ENCODE measurements at places on chromosomes 11 and 22.

- DNase-seq = no peak
Measured at GRCh38 chr11:74019860-74020259, 11.0 kb upstream of the UCP3 start.

DNA sequence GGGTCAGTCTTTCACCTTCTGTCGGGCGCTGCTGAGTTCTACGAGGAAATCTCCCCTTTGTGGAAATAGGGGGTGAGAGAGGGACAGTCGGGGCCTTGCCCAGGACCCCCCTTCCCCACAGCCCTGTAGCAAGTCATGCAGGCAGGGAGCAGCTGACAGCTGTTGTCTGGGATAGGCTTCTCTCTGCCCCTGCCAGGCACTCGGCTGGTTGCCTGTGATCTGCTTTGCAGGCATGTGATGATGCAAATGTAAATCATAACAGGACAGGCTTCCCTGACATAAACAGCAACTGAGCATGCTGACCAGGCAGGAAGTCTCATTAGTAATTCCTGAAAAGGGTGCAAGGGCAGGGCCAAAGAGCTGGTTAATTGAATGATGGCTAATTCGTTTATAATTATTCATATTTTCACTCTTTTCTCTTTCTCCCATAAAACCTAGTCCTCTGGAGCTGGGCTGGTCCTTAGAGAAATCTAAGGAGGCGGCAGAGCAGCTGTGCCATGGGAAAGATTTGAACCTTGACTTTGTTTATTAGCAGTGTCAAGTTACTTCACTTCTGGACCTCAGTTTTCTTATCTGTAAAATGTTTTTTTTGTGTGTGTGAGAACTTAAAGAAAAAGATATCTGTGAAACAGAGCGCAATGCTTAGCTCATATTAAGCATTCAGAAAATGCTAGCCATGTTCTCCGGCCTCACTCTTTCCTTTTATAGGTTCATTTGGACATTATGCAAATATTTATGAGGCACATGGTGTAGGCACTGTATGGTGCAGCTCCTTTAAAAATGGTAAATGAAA, 129.7 kb downstream of the LDLRAD3 start:
- DNase-seq = no peak

GRCh38 chr11:77710358-77710757, 72.8 kb upstream of the CLNS1A start:
- DNase-seq = no peak

DNA sequence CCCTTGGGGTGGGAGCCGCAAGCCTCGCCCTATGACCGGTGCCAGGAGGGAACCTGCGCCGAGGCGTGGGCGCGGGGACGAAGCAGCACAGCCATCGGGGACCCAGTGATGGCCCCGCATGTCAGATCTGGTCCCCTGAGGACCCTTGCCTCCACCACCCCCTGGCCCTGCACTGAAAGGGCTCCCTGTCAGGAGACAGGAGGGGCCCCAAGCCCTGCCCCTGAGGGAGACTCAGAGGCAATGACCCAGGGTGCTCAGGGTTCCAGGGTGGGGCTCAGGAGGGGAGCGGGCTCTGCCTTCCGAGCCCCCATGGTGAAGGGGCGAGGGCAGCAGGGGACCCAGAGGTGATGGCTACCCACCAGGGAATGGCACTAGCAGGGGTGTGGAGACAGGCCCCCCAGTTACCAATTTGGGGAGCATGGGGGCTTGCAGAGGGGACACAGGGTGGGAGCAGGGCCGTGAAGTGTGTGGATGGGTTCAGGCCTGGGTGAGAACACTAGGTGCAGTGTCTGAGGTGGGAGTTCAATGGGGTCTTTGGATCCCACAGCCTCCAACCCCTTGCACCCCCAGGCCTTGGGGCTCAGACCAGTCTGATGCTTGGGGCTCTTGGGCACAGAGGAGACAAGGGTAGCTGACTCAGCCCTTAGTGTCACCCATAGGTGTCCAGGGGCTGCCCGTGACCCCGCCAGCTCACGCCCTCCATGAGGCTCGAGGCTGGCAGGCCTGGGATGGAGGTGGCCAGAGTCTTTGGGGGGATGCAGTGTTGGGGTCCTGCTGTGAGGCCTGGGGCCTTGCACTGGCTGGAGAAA, 499 bp downstream of the LRRC56 start:
- DNase-seq = no peak

GRCh38 chr11:134837166-134837886, 425.3 kb upstream of the B3GAT1 start:
- no peak for DNase-seq

DNA sequence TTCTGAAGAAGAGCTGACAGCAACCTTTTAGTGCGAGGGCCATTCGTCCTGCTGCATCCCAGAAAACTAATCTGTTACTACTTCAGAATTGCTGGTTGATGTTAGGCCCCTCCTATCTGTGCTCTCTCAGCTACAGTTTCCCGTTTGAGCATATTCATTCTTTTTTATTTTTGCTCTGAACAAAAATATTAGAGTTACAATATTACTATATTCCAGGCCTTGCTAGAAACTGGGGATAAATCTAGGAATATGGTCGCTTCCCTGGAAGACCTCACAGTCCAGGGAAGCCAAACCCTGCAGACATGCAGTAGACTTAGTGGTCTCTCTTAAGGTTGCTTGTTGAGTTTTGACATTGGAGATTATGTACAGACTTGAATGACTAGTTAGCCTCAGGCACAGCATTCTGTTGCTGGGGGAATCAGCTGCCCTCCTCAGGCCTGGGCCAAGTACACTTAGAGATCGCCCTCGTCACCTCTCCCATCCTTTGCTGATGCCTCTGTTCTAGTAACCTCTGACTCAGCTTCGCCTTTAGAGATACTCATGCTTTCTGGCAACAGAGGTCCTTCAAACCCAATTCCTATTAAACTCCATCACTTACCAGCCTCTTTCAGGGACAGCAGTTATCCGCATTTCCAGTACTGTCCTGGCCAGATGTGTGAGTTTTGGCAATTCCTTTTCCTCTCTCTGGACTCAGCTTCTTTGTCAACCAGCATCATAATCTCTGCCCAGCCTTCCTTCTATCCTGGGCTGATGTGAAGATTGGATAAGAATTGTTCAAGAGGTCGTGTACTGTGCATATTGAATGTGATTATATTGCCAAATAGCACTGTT, 698 bp upstream of the ANAPC15 start:
- no peak for DNase-seq

GRCh38 chr11:95516786-95517185, 272.8 kb downstream of the FAM76B start:
- DNase-seq = no peak

DNA sequence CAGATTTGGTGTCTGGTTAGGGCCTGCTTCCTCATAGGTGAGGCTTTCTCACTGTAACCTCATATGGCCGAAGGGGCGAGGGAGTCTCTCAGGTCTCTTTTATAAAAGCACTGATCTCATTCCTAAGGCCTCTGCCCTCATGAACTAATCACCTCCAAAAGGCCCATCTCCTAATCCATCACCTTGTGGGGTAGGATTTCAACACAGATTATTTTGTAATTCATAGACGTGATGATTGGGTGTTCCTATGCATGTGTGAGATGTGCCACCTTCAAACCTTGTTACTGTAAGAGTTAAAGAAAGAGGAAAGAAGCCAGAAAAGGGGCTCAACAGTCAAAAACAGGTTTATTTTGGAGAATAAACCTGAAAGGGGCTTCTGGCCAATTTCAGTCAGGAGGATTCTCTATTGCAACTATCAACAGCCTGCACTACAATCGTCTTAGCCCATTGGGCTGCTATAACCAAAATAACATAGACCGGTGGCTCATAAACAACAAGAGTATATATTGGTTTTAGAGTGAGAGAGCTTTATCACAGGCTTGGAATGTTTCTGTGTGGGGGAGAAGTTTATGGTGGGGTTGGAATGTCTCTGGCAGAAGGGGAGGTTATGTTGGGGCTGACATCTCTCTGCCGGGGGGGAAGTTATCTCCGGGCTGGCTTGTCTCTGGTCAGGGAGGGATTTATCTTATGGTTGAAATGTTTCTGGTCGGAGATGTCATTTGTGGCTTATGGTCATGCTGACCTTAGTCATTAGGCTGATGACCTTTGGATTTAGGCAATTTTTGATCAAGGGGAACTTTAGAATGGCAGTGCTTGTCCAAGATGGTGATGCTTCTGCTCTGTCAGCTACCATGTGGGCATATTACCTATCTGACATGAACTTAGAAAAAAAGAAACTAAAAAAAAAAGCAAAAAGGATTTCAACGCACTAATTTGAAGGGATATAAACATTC, 35.1 kb downstream of the CSF2RB start:
- peak; percentile 0 for DNase-seq

DNA sequence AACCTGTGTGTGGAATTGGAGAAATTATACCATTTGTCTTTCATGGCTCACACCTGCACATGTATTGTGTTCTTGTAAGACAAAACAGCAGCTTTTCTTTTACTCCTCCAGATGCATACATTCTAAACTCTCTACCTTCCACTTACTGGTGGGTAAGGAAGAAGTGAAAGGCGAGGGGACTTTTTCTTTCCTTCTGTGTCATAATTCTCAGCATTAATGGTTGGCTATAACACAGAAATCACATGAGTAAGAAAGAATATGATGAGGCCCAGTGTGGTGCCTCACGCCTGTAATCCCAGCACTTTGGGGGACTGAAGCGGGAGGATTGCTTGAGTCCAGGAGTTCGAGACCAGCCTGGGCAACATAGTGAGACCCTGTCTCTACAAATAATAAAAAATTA, 57.8 kb upstream of the SHANK2 start:
- DNase-seq = no peak

- no peak for DNase-seq
Measured at GRCh38 chr22:46673205-46673604, 53.0 kb downstream of the GRAMD4 start.

GRCh38 chr22:22669093-22669492, 24.7 kb downstream of the GGTLC2 start:
- no peak for DNase-seq

- no peak for DNase-seq
Measured at GRCh38 chr11:43580735-43581369, 99.7 kb upstream of the HSD17B12 start.

DNA sequence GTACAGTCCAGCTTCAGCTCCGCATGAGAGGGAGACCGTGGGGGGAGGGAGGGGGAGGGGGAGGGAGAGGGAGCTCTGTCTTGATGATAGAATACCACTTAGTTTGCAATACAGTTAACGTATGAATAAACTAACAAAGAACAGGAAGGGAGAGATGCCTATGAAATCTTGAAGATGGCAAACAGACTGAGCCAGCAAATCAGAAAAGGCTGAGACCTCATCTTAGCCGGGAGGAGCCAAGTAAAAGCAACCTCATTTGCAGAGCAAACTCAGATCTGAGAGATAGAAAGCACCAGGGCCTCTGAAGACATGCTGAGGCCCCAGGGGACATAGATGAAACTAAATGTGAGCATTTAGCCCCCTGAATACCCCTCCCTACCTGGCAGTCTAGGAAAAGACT, 23.0 kb downstream of the APLP2 start:
- no peak for DNase-seq

DNA sequence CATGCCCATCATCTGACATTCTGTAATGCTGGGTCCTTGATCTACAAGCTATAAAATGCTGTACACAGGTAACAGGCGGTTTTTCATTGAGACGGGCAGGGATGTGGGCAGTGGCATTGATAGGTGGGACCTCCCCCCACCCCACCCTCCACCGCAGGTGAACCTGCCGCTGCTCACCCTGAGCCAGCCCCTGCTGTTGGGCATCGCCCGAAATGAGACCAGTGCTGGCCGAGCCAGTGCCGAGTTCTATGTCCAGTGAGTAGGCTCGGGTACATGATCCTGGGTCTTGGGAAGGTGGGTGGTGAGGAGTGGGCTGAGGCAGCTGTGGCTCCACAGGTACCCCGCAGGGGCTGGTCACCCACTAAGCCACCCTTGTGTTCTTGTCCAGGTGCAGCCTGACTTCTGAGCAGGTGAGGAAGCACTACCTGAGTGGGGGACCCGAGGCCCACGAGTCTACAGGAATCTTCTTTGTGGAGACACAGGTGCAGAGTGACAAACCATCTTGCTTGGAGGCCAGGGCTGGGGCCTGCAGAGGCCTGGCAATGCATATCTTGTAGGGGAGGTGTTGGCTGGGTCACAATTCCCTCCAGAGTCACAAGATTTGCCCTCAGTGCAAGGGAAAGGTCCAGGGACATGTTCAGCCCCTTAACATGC, 1.1 kb upstream of the DNAJC4 start:
- no peak for DNase-seq

- no peak for DNase-seq
Measured at GRCh38 chr11:81497202-81497804, 1236.4 kb downstream of the FAM181B start.

GRCh38 chr11:24679821-24680351, 183.0 kb downstream of the LUZP2 start:
- DNase-seq = no peak

DNA sequence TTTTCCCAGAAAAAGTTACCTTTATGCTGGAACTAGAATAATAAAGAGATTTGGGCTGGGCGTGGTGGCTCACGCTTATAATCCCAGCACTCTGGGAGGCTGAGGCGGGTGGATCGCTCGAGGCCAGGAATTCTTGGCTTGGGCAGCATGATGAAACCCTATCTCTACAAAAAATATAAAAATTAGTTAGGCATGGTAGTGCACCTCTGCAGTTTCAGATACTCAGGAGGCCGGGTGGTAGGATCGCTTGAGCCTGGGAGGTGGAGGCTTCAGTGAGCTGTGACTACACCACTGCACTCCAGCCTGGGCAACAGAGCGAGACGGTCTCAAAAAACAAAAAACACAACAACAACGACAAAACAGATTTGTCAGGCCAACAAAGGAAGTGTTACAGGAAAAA, 119.3 kb upstream of the OR9Q1 start:
- no peak for DNase-seq

- DNase-seq = no peak
Measured at GRCh38 chr22:45318558-45319323, 9.0 kb downstream of the FAM118A start.

- no peak for DNase-seq
Measured at GRCh38 chr11:33819278-33820035, 45.1 kb upstream of the FBXO3 start.

GRCh38 chr22:46774253-46774979, 12.0 kb downstream of the TBC1D22A start:
- peak; percentile 64 for DNase-seq

- peak; percentile 94 for DNase-seq
Measured at GRCh38 chr11:66856496-66857233, at the start of gene LRFN4. LRFN4 (plus strand) TSS chr11:66857064; CDS start chr11:66857745, 681 bp downstream.

DNA sequence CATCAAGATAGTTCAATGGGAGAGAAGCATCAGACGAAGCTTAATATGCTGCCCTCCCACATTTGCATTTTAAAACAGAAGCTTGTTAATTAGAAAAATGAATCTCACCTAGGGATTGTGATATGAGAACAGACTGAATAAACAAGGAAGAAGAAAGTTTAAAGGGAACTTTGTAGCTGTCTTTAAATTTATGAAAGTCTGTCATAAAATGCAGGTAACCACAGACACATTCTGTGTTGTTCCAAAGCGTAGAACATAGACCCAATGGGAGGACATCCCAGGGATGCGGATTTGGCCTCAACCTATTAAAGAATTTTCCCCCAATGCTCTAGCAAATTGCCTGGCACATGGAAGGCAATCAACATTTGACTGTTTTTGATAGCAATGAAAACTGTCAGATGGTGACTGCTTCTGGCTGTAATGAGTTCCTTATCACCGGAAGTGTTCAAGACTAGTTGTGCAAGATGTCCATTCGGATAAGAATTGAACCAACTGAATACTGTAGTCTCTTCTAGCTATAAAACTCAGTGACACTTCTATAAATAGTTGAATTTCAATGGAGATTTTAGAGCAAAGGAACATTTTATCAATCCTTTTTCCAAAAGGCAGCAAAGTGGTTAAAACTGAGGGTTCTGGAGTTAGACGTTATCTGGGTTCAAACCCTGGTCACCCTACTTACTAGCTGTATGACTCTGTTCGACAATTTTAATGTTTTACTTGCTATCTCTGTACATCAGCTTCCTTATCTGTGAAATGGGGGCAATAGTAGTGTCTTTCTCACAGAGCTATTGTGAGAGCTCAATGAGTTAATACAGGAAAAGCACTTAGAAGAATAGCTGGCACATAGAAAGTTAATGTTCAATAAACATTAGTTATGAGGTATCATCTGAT, 64.9 kb downstream of the LIF start:
- DNase-seq = no peak

Measured in upper lobe of left lung (tissue), 6 donors.